ENCODE measurements at places on chromosomes 12 and 14.

DNA sequence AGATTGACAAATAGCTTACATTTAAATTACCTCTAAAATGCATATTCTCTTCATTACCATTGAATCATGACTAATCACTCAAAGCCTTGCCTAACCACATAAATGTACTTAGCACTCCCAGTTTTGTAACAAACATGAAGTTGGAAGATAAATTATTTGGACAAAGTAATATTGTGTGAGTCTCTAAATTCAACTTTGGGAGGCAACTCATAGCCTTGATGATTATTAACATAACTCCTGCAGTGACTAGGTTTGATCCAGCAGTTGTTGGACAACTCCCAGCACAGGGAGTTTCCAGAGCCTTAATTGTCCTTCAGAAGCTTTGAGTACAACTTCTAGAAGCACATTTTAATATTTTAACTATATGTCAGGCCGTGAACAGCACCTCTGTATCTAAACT lies 153.4 kb upstream of the PDZRN4 start:
- DNase-seq: no peak

DNA sequence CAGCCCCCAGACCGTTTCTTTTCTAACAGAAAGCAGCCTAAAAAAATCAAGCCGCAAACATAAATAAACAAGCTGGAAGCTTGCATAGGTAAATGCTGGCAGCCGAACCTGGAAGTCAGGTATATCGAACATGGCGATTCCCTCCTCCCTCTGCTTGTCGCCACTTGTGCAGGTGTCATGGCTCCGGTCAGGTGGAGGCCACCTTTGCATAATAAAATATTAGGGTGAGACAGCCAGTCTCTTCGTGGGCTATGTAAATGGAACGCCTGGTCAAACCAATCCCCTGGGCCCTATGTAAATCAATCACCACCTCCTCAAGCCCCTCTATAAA lies 223.9 kb upstream of the DAAM1 start:
- DNase-seq: no peak

- no peak for DNase-seq
These were observed 11.0 kb downstream of the SPTLC2 start for GRCh38 chr14:77605392-77605972.

GRCh38 chr12:64781280-64782190 lies 22.3 kb upstream of the GNS start:
- DNase-seq: no peak

DNA sequence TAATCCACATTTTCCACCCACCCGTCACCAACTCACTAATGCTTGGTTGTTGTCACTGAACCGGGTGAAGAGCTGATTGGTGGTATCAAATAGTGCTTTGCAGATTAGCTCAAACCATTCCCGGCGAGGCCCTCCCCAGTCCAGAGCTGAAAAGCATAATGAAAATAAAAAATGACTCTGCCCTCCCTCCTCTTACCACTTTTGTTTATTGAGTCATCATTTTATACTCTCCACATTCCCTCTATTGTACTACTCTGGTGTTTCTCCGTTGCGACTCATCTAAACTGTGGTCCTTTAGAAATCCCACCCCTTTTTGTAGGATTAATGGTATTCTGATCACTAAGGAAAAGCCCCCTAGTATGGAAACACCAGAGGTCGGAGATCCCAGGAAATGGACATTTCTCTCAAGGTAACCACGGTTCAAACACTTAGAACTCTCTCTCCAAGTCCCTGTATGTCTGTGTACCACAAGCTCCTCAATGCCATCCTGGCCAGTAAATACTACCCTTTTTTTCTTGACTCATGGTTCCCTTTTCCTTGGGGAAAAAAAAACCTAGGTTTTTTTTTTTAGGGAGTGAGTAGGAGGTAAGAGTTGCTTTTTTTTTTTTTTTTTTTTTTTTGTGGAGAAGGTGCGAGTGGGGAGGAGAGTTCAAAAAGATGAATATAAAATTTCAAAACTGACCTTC lies 42.0 kb downstream of the AREL1 start:
- DNase-seq: peak; percentile 59

GRCh38 chr14:82635915-82636314 lies 1102.3 kb upstream of the SEL1L start:
- no peak for DNase-seq

All from fibroblast of the aortic adventitia (primary cell).